ENCODE measurements at places on chromosomes 16 and 17. TPM values are rescaled to one million over a fixed set of nuclear protein-coding genes. Genes with fewer than 3 reads are reported as not detected.

GRCh38 chr17:58517378-58517927, 3.0 kb upstream of the MTMR4 start:
- no peak for DNase-seq

DNA sequence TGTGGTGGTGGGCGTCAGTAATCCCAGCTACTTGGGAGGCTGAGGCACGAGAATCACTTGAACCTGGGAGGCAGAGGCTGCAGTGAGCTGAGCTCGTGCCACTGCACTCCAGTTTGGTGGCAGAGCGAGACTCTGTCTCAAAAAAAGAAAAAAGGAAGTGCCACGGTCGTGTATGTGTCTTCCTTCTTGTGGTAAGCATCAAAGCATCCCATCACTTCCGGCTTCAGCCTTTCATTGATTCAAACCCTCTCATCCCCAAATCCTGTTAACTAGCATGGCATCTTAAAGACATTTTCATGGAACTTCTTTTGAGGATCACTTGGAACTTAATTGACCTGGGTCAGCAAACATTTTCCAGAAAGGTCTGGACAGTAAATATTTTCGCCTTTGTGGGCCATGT, 126.2 kb downstream of the CPPED1 start:
- no peak for DNase-seq

DNA sequence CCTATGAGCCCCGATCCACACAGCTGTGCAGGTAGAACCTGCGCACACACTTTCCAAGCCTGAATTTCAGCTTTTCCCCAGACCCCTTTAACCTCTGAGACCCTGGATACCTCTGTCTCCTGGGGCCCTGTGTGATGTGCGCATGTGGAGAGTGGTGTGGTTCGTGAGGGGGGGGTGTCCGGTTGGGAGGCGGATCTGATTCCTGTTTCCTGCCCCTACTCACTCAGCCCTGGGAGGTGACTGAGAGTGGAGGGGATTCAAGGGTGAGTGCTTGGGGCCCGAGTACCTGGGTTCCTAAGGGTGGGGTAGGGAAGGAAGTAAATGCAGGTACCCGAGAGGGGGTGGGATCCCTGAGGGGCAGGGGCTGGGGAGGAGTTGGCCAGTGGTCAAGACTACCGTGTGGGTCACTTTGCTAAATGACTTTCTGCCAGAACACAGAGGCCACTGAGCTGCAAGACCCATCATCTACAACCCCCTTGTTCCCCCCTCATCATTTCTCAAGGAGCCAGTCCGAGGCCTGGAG, 621 bp downstream of the ARHGEF15 start:
- DNase-seq, result no peak

DNA sequence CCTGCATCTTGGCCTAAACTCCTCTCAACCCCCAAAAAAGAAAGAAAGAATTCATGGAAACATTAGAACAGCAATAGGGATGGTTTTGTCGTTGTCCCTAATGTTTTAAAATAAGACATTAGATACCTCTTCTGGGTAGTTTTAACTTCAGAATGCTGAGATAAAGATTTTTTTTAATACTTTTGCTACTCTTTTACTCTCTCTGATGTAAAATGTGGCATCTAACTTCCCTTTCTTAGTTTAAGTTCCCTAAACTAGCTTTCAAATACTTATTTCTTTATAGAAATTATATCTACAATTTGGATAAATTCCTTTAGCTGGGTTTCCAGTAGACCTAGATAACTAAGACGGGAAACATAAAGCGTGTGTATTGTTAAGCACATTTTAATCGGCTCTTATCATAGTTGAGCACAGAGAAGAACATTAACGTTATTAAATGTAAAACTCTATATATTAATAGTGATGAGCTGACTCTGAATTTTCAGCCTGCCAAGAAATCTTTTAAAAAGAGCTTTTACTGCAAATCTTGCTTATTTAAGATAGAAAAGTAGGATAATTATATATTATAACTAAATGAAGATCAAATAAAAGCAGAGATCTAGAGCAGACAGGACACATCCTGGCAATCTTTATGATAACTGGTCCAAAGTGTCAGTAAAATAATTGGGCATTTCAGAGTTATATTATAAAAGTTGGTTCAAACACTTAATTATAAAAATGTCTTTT, 183.2 kb downstream of the CYB561 start:
- no peak for DNase-seq

- no peak for DNase-seq
Observed at GRCh38 chr17:13698832-13699231, 97.1 kb upstream of the HS3ST3A1 start.

DNA sequence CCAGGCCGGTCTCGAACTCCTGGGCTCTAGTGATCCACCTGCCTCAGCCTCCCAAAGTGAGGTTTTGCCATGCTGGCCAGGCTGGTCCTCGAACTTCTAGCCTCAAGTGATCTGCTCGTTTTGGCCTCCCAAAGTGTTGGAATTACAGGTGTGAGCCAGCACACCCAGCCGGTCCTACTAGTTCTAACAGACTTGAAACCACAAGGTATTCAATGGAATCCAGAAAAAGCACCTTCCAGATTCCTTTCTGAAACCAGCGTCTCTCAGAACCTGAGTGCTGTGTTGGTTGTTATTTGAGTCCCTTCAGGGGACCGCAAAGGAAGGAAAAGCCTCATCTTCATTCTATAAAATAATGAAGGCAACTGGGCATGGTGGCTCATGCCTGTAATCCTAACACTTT, 4.1 kb downstream of the KRABD2 start:
- no peak for DNase-seq

- DNase-seq, result peak; percentile 86
Observed at GRCh38 chr17:57442914-57443571, 186.7 kb downstream of the MSI2 start.

DNA sequence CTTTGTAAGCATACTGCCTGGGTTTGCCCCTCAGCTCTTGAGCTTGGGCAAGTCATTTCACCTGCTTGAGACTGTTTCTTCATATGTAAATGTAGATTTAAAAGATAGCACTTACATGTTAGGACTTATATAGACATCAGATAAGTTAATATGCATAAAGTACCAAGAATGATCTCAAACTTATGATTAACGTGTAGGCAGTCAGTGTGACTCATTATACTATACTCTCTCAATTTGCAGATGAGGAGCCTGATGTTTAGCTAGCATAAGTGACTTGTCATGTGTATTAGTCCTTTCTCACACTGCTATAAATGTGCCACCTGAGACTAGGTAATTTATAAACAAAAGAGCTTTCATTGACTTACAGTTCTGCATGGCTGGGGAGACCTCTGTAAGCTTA, 690.5 kb downstream of the KCNJ2 start:
- no peak for DNase-seq

GRCh38 chr17:32102172-32102571, 40.1 kb upstream of the RHOT1 start:
- DNase-seq, result no peak

DNA sequence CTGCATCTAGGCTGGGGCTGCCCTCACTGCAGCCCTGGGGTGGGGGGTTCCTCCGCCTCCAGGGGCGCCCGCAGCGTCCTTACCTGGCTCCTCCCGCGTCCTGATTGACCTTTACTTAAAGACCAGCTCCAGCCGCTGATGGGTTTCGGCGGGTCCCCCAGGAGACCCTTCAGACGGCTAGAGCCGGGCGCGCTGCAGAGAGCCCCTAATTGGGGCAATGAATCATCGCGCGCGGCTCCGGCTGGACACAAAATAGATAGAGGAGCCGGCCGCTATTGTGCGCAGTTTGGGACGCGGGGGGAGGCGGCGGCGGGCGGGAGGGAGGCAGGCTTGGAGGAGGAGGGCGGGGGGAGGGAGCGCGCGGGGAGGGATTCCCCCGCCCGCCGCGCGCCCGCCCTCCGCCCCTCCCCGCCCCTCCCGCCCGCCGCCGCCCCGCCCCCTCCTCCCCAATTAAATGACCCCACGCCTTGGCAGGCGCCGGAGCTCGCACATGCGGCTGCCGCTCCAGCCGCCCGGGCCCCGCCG, 56.5 kb upstream of the CIBAR2 start:
- DNase-seq, result peak; percentile 29

DNA sequence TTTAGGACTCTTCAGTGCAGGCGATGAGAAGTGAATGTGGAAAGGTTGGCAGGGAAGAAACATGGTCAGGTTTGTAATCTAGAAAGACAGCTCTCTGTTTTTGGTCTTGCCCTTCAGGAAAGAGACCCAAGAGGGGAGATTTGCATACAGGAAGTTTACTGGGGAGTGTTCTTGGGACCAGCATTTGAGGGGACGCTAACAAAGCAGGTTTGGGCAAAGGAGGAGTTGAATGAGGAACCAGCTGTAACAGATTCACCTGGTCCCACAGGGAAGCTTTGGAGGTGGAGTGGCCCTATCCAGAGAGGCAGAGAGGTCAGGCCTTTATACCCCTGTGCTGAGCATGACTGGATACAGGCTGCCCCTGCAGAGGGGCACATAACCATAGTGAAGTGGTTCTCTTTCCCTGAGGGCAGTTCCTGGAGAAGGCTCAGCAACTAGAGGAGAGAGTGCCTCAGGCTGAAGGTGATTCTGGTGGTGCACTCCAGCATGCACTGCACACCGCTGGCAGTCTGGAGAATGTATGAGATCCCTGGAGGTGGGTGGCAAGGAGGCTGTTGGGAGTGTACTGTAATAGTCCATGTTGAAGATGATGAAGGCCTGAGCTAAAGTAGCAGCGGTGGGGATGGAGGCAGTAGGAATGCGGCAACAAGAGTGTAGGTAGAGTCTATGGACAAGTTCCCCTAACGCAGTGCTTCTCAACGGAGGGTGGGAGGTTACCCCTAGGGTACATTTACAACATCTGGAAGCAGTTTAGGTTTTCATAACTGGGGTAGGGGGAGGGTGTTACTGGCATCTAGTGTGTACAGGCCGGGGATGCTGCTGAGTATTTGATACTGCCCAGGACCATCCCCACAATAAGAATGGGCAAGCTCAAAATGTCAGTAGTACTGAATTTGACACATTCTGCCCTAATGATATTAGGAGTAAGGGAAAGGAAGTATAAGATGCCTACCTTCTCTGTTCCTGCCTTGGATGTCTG, 37.2 kb downstream of the MAP2K6 start:
- no peak for DNase-seq

DNA sequence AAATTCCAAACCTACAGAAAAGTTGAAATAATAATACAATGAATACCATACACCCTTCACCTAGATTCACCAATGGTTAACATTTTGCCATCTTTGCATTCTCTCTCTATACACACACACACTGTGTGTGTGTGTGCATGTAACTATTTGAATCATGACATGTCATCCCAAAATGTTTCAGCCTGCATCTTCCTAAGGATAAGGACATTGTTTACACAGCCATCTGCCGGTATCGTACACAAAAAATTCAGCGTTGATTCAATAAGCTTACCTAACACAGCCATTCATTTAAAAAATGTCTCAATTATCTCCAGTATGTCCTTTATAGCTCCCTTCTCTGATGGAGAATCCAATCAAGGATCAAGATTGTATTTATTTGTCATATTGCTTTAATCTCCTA, 3.9 kb downstream of the MXRA7 start:
- DNase-seq, result no peak

- DNase-seq, result no peak
Observed at GRCh38 chr17:35605678-35606077, 18.6 kb downstream of the AP2B1 start.

- no peak for DNase-seq
Observed at GRCh38 chr16:53849994-53850393, 146.0 kb downstream of the FTO start.

- peak; percentile 95 for DNase-seq
Observed at GRCh38 chr17:16027708-16028584, 28.3 kb downstream of the TTC19 start.

- DNase-seq, result no peak
Observed at GRCh38 chr16:63714876-63715275, 1407.0 kb downstream of the CDH11 start.

DNA sequence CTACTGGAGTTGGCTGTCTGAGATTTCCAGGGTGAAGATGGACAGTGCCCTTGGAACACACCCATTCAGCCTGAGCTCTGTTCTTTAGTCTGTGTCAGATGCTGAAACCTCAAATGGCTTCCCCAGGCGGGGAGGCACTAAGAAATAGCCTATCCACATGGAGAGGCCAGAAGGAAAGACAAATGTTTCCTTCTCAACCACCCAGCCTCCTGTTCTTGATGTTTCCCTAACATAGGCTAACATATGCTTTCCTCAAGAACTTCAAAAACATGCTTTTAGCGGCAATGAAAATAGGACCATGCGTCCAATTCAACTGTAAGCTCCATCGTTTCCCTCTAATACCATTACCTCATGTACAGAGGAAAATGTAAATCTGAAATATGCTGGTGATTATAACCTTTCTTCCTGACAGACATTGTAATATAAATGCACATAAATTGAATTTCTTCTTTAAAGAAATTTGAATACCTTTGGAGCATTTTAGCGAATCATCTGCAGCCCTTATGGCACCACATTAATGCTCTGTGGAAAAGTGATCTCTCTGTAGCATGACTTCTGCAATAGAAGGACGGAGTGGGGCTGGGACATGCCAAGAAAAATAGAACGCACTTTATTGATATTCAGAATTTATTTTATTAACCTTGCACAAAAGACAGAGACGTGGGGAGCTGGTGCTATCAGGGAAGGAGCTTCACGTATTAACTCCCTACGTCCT, 60.1 kb downstream of the IRX3 start:
- DNase-seq, result no peak

DNA sequence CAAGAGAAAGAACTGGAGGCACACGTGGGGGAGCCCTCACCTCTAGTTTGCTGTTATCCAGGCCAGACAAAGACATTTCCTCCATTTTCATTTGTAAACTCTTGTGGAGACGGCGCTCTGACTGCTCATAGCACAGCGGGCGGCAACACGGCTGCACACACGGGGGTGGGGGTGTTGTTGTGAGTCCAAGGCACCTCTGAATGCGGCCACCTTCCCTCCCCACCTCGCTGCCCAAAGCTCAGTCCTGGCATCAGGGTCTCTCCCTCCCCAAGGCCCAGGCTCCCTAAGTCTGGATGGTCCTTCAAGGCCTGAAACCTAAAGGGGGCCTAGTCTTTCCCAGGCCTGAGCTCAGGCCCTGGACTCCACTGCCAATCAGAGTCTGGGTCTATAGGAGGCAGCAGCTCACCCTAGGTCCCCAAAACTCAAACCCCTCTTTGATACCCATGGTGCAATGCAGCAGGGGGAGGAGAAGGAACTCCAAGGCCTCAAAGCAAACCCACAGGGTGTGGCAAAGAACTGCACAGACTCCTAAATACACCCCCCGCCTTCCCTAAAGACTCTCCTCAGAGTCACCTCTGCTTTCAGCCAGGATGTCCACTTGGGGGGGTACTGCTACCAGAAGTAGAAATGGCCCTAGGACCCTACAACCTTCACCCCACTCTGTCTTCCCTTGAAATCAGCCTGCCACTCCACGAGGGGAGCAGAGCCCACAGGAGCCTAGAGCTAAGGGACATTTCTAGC, 1.5 kb downstream of the ATXN7L3 start:
- DNase-seq, result peak; percentile 74

- DNase-seq, result no peak
Observed at GRCh38 chr17:6686026-6686425, 27.1 kb downstream of the SLC13A5 start.

GRCh38 chr17:79859676-79860615, 20.7 kb upstream of the CBX4 start:
- no peak for DNase-seq

- DNase-seq, result no peak
Observed at GRCh38 chr17:61568219-61569072, 22.6 kb downstream of the NACA2 start.

CACNG5 gene
- total RNA-seq, result not detected

FOXJ1 gene
- not detected for total RNA-seq

DNAH9 gene
- total RNA-seq, result not detected

SYT17 gene
- total RNA-seq, result 0.55 TPM

TNP2 gene
- not detected for total RNA-seq

SLFN12 gene
- total RNA-seq, result 37.4 TPM

KCNH6 gene
- total RNA-seq, result not detected

Measured in A172 (cell line).